ENCODE measurements at places on chromosomes 4 and X.

- DNase-seq: no peak
Observed at GRCh38 chr4:182695842-182696241, 221.3 kb downstream of the DCTD start.

- no peak for DNase-seq
Observed at GRCh38 chrX:12304261-12304660, 166.0 kb downstream of the FRMPD4 start.

GRCh38 chrX:41802958-41803357 lies 79.0 kb downstream of the GPR82 start:
- no peak for DNase-seq

DNA sequence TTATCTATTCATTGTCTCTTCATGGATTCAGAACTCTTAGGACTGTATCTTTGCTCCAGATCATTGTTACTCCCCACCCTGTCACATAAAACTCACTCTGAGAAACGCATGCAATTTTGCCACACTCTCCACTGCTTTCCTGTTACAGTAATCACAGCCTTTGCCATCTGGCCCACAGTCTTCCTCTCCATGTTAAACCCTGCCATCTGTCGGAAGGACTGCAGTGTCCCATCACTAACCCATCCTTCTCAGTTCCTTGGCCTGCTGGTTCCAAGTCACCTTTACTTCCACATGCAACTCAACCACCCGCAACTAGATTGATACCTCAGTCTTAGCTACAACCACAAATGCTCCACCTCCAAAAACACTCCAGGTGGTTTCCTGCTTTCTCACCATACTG lies 308.7 kb upstream of the FAM241A start:
- DNase-seq: no peak
